ENCODE measurements at places on chromosomes 1 and 21.

GRCh38 chr1:220527908-220528678 lies at the start of gene MARK1:
TSS of gene MARK1 (plus strand) at chr1:220528136. CDS start at chr1:220528823, 687 bp downstream.
- no peak for DNase-seq

- DNase-seq, result peak; percentile 67
Measured at GRCh38 chr1:202349206-202349928, 868 bp downstream of the PPP1R12B start.

- DNase-seq, result no peak
Measured at GRCh38 chr1:229046251-229046853, 224.6 kb upstream of the RAB4A start.

DNA sequence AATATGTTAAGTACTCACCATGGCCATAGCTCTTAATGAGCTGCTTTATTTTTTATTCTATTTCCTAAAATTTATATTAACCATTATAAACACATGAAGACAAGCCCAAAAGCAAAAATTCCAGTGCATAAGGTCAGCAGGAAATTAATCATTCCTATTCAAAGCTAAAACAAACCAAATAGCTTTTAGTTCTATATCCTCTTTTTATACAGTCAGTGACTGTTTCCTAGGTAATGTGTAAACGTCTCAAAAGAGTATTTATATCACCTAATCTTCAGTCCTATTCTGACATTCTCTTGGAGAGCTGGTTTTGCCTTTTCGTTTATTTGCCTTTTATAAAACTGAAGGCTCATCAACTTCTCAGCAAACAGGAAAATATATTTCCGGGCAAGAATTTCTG lies 4.2 kb downstream of the GOLPH3L start:
- no peak for DNase-seq

DNA sequence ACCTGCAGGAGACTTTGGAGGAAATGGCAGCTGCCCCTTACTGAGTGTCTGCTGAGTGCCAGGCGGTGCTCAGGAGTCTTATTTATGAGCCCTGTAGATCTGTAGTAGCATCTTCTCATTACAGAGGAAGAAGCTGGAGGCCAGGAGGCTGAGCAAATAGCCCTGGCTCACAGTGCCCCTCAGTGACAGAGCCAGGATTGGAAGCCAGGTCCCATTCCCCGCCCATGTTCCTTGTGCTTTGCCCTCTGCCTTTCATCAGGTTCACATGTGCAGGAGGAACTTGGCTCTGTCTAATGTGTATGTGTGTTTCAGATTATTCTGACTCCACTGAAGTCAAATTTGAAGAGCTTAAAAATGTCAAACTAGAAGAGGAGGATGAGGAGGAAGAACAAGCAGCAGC lies 21.2 kb downstream of the KDM4A start:
- no peak for DNase-seq

GRCh38 chr21:41616031-41616591 lies 108.2 kb upstream of the TMPRSS2 start:
- no peak for DNase-seq

GRCh38 chr1:38549191-38549590 lies 310.4 kb downstream of the RRAGC start:
- DNase-seq, result no peak

DNA sequence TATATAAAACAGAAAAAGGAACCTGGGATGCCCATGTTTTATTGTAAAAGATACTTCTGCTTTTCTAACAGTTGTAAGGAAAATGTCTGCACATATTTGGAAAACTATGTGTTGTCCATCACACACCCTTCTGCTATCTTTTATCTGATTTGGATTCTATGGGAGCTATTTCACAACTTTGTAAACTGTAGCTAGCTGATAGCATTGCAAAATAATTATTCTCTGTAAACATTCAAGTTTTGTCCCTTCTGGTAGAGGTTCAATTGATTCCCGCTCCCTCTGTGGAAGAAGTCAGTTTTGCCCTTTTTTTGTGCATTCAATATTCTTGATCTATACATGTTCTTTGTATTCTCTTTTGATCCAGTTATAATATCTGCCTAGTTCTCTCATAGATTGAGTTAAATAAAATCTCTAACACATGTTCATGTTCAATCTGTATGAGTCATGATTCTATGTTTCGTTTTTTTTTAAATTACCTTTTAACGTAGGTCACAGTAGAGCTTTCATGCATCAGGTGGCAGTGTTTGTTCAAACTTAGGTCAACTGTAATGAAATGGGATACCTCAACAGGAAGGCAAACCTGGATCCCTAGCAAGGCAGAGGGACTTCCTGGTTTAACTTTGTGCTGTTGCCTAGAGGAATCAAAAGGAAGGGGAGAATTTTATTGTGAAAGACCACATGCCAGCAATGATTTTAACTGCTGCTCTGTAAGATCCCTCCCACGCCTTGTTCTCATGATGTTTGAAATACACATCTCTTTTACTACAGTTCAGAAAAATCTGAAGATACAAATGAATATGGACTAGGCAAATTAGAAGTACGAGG lies 26.0 kb upstream of the BCL9 start:
- DNase-seq, result peak; percentile 7

GRCh38 chr1:78279051-78279450 lies 211.7 kb upstream of the PTGFR start:
- peak; percentile 23 for DNase-seq

- no peak for DNase-seq
Measured at GRCh38 chr21:33664135-33664534, 21.8 kb downstream of the ITSN1 start.

DNA sequence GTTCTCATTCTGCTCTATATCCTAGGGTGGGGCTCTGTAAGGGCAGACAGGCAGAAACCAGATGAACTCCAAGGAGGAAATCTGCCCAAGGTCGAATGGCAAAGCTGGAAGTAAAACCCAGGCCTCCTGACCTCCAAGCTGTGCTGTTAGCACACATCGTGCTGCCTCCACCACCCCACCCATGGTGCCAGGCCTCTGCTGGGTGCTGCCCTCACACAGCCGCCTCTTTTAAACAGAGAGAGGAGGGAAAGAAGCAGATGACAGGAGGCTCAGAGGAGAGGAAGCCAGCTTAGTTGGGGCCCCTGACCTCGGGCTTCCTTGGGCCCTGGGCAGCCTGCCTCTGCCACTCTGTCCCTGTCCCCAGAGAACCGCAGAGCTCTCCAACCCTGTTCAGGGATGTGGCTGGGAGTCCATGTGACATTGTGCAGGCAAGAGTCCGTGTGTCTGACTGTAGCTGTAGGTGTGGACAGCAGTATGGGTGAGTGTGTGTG lies 1.1 kb downstream of the SYNC start:
- no peak for DNase-seq

- DNase-seq, result no peak
Measured at GRCh38 chr1:2604156-2604843, 17.7 kb downstream of the PRXL2B start.

Data from inflammatory macrophage treated with lipopolysaccharide for 1 hour (primary cell).